Left hindlimb (tissue), 1 donor: ENCODE measurements at places on chromosomes 4 and X.

DNA sequence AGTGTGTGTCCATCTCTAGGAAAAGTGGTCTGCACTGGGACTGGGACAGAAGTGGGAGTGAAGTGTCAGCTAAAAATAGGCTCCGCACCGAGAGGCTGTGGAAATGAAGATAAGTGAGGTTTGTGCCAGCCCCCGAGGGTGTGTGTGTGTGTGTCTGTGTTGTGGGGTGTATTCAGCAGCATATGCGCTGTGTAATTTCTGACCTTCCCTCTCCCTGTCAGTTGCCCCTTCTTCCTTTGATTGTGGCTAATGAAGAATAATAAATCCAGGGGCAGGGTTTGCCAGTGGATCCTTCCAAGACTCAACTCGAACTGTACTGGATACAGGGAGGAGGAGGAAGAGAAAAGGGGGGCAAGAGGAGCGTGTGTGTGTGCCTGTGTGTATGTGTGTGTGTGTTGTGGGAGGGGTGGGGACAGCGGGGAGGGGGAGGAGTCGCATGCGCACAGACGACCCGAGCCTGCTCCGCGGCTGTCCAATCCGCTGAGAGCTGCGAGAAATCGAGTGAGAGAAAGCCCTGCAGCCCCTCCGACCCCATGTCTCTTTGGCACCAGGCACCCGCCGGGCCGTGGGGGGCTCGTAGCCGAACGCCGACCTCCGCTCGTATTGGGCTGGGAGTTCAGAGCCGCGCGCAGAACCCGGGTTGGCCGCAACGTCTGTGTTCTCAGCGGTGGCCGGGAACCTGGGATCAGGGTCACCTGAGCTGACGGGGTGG is 916 bp upstream of the POU4F2 start:
- no peak for DNase-seq

DNA sequence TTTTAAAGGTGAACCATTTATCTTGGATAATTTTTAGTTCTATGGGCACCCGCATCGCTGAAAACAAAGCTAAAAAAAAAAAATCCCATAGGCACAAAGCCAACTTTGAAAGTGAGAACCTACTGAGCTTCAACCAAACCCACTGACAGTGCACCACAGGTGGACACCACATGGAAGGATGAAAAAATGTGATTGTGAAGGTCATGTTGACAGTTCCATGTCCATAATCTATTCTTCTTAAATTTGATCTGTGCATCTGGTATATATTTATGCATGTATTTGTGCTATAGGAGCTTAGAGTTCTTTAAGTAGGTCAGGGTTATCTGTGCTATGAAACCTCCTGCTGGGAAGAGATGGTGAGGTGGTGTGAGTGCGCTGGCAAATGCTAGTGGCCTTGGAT is 374.3 kb downstream of the SPRY1 start:
- DNase-seq: no peak

DNA sequence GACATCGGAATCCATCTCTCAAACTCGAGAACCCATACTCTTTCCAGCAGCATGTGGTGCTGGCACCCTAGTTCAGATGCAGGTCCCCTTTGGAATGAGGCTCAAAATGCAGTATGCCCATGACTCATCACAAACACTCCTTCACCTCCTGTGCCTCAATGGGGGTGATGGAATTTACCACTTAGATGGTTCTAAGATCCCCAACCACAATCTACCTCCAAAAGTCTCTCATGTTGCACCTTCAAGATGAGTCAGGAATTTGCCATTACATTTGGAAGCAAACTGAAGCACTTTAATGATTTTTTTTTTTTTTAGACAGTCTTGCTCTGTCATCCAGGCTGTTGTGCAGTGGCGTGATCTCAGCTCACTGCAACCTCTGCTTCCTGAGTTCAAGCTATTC is 8.5 kb upstream of the MID1 start:
- DNase-seq: no peak

DNA sequence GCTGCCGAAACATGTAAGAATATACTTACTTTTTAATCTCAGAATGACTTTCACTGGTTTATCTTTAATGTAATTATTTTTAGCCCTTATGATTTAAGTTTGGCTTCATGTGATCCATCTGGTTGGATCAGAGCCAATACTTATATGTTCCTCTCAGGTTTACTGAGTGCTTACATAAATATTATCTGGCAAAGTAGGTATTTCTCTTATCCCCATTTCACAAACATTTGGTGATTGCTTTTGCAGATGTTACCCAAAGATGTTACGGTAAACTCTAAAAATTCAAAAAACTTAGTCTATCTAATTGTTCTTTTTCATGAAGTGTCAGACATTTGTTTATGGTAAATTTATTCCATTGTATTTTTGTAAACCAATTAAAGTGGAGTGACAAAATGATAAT is 115.0 kb upstream of the TLL1 start:
- DNase-seq: no peak

GRCh38 chr4:106624671-106625070 is 256.1 kb upstream of the GIMD1 start:
- no peak for DNase-seq
